ENCODE measurements at places on chromosomes 2 and 18. TPM values are rescaled to one million over a fixed set of nuclear protein-coding genes. Genes with fewer than 3 reads are reported as not detected.

The GPR17 gene
- total RNA-seq, result not detected

The OST4 gene
- total RNA-seq, result 275 TPM

The AQP12B gene
- total RNA-seq, result not detected

The USP40 gene
- total RNA-seq, result 39.0 TPM

The TSPYL6 gene
- total RNA-seq, result not detected

The FBXO15 gene
- total RNA-seq, result 0.29 TPM

DNA sequence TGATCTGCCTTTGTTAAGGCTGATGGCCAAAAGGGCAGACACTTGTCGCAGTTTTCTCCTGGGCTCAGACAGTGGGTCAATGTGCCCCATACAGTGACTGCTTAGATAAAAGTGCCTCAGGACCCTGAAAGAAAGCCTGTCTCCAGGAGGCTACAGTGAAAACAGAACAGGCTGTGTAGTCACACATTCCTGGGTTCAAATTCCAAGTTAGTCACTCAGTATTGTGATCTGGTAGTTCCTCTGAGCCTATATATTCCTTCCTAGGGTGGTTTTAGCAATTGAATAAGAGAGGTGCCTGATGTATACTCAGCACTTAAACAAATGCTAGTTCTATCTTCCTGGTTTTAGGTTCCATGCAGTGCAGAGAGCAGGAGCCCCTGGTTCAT is 54.4 kb downstream of the RPL37A start:
- no peak for DNase-seq

DNA sequence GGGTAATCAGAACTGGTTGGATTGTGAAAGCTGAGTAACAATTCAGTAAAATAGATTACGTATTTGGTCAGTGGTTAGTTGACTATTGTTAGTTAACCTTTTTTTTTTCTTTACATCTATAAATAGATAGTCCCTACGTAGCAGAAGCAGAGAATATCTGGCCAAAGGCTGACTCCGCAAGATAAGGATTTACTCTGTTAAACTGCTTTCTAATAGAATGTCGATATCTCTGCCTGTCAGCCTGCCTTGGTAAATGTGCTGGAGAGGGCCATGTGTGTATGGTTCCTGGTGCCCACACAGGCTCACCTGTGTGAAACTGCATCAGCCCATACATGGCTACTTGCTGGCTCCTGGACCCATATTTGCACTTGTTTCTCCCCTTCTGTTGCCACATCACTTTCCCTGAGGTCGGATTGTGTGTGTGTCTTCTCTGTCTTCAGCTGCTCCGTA is 94.4 kb downstream of the CRIM1 start:
- DNase-seq, result no peak

DNA sequence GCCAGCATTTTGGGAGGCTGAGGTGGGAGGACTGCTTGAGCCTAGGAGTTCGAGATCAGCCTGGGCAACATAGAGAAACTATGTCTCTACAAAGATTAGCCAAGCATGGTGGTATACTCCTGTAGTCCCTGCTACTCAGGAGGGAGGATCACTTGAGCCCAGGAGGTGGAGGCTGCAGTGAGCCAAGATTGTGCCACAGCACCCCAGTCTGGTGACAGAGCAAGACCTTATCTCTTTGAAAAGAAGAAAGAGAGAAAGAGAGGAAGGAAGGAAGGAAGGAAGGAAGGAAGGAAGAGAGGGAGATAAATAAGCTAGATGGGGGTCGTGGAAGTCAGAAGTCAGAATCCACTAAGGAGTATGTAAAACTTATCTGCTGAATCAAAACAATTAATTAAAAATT is 16.2 kb downstream of the GPR75 start:
- DNase-seq, result no peak

DNA sequence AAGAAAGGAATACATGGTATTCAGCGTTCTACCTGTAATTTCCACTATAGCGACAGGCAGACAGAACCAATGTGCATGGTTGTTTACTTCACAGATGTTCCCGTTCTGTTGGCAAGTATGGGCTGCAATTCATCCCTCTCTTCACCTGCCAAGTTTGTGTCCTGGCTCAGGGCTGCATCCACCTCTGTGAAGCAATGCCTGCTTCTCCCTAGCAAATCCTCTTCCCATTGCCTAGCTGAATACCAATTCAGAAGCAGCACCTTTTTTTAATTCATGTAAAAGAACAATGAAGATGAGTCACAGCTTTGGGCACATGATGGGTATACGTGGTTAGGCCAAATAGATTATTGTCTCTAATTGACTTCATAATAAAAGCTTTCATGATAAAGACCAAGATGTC is 54.7 kb upstream of the LRATD1 start:
- DNase-seq, result no peak

DNA sequence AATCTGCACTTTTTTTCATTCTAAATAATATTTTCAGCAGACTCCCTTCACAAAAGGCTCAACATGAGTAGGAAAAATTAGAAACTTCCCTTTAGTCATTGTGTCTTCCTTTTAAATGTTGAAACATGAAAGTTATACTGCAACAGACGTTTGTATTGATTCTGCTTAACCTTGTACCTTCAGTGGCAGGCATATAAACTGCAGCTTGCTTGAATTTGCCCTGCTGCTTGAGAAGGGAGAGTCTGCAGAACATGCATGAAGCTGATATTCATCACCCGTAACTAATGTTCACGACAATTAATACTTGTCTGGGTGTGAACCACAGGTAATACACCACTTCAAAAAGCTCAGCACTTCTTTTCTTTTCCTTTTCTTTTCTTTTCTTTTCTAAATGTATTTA is 294.7 kb upstream of the LRP1B start:
- DNase-seq, result no peak

DNA sequence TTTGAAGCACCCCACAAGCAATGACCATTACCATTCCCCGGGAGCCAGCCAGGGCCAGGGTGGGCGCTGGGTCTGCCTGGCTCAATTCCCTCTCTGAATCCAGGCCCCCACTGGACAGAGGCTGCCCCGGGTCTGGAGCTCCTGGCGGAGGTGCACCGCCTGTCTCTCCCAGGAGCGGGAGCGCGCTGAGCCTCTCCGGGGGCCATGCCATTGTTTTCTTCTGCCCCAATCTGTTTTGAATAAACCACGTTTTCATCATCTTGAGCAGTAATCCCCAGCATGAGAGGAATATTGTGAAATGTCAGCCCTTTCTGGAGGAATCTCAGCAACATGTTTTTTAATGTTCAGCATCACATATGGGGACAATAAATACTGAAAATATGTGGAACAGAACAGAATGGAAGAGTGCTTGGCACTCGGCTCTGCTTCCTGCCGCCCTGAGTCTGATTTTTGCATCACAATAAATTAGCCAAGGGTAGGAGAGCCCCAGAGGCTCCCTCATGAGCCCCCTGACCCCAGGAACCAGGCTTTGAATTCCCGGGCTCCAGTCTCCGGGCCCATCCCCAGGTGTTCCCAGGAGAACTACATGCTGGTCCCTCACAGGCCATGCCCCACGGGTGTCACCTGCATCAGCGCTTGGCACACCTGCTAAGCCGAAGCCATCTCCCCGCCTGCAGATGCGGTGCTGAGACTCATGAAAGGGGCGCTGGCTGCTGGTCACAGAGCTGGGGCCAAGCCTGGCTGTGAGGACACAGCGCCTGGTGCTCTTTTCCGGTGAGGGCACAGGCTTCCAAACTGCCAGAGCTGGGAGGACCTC is 88.8 kb downstream of the INHBB start:
- DNase-seq, result peak; percentile 79

GRCh38 chr2:36741188-36741837 is 44.8 kb downstream of the VIT start:
- no peak for DNase-seq

DNA sequence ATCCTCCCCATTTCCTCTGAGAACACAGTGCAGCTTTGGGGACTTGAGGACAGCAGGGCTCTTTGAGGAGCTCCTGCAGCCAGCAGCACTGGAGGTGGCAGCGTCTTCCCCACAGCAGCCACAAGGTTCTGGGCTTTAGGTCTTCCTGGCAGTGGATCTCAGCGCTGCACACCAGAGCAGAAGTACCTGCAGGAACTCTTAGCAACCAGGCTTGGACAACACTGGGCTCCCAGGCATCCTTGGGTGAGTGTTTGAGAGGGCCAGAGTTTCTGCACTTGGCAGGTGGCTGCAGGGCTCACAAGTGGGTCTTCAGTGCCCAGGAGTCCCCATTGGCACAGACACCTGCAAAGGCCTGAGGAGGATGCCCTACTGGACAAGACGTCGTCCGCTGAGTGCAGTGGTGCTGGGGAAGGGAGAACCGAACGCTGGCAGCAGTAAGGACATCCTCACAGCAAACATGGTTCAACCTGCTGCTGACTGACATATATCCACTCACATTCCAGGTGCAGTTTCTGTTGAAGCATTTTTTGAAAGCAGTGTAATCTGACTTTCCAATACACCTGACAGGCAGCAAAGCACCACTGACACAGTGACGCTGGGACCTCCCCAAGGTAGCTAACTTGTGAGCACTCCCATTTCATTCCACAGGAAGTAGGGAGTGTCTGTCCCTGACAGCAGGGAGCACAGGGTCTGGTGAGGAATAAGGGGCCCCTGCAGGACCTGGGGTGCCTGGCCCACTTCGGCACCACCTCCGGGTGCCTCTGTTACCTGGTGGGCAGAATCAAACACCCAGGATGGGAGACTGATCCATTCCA is 149.9 kb upstream of the COPS8 start:
- DNase-seq, result no peak

DNA sequence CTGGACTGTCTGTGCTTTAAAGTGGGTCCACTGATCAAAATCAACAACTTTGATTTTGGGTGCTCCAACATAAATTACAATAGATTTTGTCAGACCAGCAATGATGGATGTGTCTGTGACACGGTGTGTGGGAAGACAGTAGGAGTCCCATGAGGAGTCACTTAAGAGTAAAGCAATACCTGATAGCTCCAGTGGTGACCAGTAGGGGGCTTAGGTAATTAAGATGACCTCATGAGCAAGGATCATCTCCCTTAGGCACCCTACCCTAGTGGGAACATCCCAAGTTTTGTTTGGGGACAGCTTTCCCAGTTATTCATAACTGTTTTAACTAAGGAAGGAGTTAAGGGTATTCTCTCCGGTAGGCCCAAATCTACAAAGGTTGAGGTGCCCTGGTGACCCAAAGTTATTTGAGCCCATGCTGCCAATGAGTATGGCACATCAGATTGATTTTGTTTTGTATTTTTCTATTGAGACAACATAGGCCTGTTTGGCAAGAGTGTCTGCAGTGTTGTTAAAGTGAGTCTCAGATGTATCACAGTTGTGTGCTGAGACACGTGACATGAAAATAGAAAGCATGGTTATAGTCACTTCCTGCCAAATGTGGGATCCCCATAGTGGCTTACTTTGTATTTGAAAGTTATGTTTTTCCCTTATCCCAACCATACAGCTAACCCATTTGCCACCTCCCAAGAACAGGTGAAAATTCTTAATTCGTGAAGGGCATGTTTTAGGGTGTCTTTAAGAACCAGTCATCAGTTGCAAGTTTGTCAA is 1337.6 kb upstream of the SLC39A10 start:
- no peak for DNase-seq

- no peak for DNase-seq
These were observed 70.0 kb downstream of the SLC25A12 start for GRCh38 chr2:171824086-171824485.
